ENCODE measurements at places on chromosomes 7 and 10. TPM values are rescaled to one million over a fixed set of nuclear protein-coding genes. Genes with fewer than 3 reads are reported as not detected.

The PILRA gene
- 1.3 TPM for total RNA-seq

DNA sequence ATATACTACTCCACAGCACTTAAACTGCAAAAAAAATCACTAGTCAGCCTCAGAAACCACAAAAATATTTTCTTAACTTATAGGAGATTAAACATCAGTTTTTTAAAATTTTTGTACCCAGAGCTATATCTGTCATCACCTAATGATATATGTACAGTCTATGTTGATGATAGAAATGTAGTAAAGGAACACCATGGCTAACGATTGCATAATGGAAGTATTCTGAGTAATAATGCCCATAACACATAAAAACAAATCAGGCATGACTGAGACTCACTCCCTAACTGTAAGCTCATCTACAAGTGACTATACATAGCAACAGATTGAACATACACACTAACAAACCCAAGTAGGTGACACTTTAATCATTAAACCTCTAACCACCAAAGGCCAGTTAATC, 51.3 kb downstream of the TSPAN12 start:
- H3K4me3 ChIP-seq, result no peak overlapping the region
- H3K4me1 ChIP-seq, result peaks cover 2% of the 10 kb centered on the region
- DNase-seq, result no peak

The ZFAND2A gene
- total RNA-seq, result 17.8 TPM

- H3K4me3 ChIP-seq, result no peak overlapping the region
- H3K36me3 ChIP-seq, result peaks cover 62% of the 10 kb centered on the region
- no peaks in the 10 kb centered on the region for H3K4me1 ChIP-seq
- DNase-seq, result no peak
These were observed 46.1 kb upstream of the NCAPG2 start for GRCh38 chr7:158750702-158751101.

The INMT gene
- total RNA-seq, result 9.7 TPM

The PAX4 gene
- total RNA-seq, result not detected

DNA sequence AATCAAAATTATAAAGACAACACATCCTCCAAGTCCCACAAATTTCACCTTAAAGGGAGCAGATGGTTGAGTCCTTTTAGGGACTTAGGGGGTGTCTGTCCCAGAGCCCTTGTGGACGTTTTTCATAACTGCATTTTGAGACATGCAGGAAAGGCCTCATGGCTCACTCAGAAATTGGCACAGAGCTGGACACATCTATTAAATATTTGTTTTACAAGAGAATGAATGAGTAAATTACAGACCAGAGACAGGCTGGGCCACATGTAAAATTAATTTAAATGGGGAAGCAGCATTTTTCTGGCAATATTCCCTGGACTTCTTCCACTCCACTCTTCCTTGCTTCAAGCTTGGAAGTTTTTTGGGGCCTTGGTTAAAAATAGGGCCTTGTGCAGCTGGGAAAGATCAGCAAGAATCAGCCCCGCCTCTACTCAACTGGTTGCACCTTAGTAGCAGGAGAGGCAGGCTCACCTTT, 20.0 kb downstream of the LAMB1 start:
- no peak overlapping the region for H3K27ac ChIP-seq
- no peak for DNase-seq
- H3K4me1 ChIP-seq, result peaks cover 3% of the 10 kb centered on the region
- H3K4me3 ChIP-seq, result no peak overlapping the region

DNA sequence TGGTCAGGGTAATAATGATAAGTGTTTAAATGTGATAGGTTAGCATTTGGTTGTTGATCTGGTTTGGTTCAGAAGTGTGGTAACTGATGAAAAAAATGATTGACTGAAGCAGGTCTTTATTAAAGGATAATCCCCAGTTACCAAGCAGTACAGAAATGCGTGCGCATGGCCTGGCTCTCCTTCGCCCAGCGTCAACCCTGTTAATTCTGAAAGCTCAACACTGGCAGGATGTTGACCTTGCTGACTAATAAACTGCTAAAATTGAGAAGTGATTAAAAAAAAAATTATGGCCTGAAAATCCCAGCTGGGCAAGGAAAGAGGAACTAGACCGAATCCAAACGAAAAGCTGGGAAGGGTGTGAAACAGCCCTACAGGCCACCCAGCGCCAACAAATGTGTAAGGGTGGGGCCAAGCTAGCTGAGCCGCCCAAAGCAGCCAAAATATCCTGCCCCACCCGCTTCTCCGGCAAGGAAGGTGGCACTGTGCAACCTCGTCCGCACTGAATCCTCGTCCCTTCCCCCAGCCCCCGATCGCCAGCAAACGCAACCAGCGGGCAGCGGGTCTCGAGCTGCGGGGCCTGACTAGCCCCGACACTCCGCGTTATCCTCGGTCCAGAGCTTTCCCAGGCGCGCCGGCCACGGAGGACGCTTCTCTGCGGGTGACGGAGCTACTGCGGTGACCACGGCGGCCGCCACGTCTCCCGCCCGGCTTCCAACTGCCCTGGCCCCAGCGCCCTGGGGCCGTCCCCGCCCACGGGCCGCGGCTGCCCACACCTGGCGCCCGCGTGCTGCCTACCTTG, 561 bp downstream of the SHTN1 start:
- H3K4me1 ChIP-seq, result peaks cover 12% of the 10 kb centered on the region
- H3K36me3 ChIP-seq, result no peaks in the 10 kb centered on the region
- DNase-seq, result peak; percentile 84
- no peaks in the 10 kb centered on the region for H3K27me3 ChIP-seq
- peak overlapping the region; percentile 96 for H3K27ac ChIP-seq
- peak overlapping the region; percentile 93 for H3K4me3 ChIP-seq

GRCh38 chr7:103803631-103804030, 185.8 kb downstream of the RELN start:
- DNase-seq, result no peak
- H3K4me3 ChIP-seq, result no peak overlapping the region
- H3K27me3 ChIP-seq, result no peaks in the 10 kb centered on the region
- no peak overlapping the region for H3K27ac ChIP-seq
